H54 (cell line): ENCODE measurements at places on chromosomes 13 and 19.

GRCh38 chr13:80408270-80408669 lies 67.3 kb upstream of the SPRY2 start:
- no peak for DNase-seq

DNA sequence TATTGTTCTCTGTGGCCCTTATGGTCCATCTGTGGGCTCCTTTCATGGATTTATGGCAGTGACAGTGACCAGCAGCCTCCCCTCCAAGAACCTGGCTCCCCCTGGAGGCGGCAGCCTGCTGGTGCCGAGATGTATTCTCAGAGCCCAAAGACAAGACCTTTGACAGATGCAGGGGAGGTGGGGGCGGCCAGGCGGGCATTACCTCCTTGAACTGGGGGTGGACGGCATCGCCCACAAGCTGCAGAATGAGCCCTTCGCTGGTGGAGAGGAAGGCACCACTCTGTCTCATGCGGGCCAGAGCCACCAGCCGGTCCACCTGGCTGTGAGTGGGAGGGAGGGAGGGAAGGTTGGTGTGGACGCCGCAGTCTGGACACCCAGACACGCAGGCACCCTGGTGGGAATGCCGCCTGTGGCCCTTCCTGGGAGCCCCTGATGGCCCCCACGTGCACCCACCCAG lies 6.6 kb downstream of the ISOC2 start:
- DNase-seq: peak; percentile 96

DNA sequence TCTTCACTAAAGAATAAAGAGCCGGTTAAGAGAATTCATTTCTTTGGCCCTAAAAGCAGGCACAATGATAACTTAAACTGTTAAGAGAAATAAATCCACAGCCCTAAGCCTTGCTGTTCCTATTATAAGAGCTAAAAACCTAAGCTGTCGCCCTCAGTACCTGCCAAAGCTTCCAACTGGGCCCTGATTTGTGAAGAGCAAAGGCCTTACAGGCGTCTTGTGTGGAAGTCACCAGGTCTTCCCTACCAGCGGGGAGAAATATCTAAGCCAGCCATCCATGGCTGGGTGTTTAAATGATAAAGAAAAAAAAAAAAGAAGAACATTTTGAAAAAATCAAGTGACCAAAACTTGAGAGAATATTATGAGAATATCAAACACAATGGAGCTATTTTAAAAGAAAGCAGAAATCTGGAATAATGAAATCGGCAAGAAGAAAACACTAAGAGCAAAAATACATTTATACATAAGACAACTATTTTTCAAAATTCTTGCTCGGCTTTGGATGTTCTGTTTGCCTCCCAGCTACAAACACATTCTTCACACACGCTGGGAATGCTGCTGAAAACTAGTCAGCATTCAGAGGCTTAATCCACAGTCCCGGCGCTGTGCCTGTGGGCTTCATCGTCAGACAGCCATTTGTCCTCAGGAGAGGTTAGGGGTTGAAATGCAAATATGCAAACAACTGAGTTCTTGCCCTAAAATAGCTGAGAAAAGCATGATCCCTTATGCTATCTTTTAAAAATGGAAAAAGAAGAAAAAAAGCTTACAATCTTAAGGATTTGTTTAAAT lies 89.8 kb upstream of the LSM14A start:
- DNase-seq: no peak

GRCh38 chr13:104975272-104975671 lies 1560.2 kb downstream of the EFNB2 start:
- DNase-seq: no peak

DNA sequence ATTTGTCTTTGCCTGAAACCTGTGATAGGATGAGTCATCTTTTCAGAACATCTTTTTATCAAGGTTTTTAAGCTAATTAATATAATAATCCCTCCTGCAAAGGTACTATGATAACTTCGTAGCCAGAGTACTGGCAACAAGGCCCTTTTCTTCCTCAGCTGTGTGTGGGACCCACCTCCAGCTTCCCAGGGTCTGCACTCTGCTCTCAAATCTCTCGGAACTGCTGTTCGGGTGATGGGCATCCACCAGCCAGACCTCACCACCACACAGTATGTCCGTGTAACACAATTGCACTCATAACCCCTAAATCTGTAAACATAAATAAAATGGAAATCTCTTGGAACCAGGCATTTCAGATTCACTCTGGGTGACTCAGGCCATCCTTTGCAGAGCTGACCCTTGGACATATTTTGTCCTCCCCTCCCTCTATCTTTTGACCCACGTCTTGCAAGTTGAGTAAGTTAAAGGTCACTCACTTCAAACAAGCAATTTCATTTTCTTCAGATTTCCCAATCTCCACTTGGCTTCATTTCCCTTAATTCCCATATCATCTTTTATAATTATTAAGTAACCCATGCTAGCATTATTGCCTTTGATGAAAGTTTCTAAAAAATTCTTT lies 29.5 kb downstream of the COL4A1 start:
- DNase-seq: no peak

DNA sequence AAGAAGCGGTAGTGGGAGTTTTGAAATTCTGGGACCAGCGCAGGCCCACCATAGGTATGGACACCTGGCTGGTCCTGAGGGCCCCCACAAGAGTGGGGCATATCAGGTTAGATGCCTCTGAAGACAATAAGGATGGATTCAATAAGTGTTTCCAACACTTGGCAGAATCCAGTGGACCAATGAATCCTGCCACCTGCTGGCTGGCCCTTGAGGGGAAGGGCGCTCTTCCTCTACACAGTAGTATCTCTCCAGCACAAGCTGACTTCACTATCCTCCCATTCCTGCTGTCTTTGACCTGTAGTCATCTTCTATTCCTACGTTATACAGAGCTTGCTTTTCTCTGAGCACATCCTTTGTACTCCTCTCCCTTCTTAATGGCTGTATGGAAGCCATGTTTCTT lies 199.7 kb upstream of the TSHZ3 start:
- no peak for DNase-seq

GRCh38 chr13:102825921-102826706 lies 19.7 kb upstream of the ERCC5 start:
- peak; percentile 45 for DNase-seq

GRCh38 chr19:35318679-35319448 lies 10.1 kb upstream of the CD22 start:
- peak; percentile 97 for DNase-seq

DNA sequence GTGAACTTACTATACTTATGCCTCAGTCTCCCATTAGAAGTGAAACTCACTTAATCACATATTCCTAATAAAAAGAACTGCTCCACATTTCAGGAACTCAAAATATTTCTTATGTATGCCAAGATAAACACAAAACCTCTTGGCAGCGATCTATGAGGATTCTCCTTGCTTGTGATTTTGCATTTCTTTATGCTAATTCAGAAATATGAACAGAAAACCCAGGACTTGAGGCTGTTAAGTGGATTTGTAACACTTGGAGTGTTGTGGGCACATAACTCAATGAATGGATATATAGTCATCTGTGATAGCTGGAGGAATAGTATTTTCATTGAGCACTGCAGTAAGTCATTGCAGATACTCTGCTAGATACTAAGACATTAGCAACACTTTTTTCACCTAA lies 5.6 kb upstream of the KATNAL1 start:
- no peak for DNase-seq

GRCh38 chr19:44847144-44848035 lies 1.3 kb downstream of the NECTIN2 start:
- DNase-seq: no peak

DNA sequence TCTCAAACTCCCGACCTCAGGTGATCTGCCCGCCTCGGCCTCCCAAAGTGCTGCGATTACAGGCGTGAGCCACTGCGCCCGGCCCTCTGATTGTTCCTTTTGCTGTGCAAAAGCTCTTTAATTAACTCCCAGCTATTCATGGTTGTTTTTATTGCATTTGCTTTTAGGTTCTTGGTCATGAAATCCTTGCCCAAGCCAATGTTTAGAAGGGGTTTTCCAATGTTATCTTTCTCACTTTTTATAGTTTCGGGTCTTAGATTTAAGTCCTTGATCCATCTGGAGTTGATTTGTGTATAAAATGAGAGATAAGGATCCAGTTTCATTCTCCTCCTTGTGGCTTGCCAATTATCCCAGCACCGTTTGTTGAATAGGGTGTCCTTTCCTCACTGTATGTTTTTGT lies 19.2 kb upstream of the GRTP1 start:
- no peak for DNase-seq

- DNase-seq: no peak
These were observed 22.6 kb downstream of the ZBTB7A start for GRCh38 chr19:4043966-4044715.

GRCh38 chr19:12294249-12295158 lies at the start of gene ZNF44:
ZNF44 (minus strand) TSS chr19:12294883; CDS start chr19:12294694, 189 bp downstream.
- DNase-seq: peak; percentile 88

DNA sequence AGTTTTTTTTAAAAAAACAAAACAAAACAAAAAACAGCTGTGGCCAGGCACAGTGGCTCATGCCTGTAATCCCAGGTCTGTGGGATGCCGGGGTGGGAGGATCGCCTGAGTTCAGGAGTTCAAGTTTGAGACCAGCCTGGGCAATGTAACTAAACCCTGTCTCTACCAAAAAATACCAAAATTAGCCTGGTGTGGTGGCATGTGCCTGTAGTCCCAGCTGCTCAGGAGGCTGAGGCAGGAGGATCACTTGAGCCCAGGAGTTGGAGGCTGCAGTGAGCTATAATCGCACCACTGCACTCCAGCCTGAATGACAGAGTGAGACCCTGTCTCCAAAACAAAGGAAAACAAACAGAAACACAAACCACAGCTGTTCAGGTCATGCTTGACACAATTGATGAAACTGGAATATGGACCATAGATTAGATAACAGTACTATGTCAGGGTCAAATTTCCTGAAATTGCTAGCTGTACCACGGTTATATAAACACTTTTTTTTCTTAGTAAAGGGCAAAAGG lies 6.9 kb upstream of the ANGPTL4 start:
- DNase-seq: no peak

DNA sequence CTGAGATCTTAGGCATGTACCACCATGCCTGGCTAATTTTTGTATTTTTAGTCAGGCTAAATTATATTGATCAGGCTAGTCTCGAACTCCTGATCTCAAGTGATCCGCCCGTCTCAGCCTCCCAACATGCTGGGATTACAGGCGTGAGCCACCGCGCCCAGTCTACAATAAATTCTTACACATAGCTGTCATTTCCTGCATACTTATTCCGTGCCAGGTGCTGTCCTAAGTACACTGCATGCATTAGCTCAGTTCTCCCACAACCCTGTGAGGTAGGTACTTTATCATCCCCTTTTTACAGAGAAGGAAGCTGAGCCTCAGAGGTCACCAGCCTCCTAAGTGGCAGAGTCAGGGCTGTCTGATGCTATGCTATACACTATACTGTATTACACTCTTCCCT lies 7.2 kb upstream of the RHPN2 start:
- no peak for DNase-seq

DNA sequence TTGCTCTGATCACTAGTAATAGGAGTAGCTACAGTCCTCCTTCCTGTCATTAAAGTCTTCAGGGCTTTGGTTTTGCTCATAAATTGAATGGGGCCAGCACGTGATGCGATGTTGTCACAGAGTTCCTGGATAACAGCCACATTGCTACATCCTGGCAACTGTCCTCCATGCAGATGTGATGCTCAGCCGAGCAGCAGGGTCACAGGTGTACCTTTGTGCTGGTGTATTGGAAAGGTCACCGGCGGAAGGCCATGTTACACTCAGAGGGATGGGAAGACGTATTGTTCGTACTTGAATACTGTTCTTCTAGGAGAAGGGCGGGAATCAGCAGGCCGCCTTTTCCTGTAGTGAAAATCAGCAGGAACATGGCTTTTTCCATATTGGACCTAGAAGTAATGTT lies 713.8 kb upstream of the GPC6 start:
- DNase-seq: no peak

GRCh38 chr13:77827332-77827731 lies 91.3 kb downstream of the EDNRB start:
- no peak for DNase-seq

DNA sequence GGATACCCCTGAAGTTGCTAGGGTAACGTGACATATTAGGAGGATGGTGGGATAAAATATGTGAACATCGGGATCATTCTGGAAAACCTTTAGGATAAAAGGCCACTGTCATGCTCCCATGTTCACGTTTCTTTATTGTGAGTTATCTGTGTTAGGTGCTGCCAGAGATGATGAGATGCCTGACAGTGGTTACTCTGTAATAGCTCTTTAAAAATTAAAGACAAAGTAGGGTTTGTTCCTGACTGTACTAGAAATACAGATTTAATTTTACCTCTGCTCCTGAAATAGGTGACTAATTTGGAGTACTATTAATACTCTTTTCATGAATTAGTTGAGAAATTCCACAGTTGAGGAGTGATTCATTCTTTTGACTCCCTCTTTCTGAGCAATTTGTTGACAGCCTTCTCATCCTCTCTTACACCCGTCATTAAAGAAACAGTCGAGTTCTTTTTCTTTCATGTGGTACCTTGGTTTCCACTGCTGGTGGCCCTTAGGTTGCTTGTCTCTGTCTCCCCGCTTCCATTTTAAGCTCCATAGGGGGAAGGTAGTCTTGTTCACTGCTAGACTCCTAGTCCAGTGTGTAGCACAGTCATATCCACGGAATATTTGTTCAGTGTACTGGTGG lies 28.4 kb downstream of the SAE1 start:
- DNase-seq: no peak

DNA sequence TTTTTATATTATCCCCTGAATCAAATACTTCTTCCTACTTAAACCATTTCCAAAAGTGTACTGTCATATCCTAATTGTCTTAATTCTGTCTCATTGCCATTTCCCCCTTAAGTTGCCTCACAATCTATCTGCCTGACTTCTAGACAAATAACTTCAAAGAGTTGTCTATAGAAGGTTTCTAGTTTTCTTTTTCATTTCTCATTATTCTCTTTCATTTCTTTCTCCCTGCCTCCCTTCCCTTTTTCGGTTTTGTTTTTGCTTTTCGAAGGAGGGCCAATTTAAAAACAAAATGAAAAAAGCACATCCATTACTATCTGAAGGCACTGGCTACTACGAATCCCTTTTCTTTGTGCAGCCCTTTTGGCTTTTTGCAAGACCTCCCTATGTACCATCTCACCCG lies 367.2 kb downstream of the DNAJC15 start:
- DNase-seq: no peak

- no peak for DNase-seq
These were observed 80.0 kb downstream of the ZNF429 start for GRCh38 chr19:21585281-21585890.

- no peak for DNase-seq
These were observed 37.7 kb upstream of the CYP4F8 start for GRCh38 chr19:15577184-15577771.

DNA sequence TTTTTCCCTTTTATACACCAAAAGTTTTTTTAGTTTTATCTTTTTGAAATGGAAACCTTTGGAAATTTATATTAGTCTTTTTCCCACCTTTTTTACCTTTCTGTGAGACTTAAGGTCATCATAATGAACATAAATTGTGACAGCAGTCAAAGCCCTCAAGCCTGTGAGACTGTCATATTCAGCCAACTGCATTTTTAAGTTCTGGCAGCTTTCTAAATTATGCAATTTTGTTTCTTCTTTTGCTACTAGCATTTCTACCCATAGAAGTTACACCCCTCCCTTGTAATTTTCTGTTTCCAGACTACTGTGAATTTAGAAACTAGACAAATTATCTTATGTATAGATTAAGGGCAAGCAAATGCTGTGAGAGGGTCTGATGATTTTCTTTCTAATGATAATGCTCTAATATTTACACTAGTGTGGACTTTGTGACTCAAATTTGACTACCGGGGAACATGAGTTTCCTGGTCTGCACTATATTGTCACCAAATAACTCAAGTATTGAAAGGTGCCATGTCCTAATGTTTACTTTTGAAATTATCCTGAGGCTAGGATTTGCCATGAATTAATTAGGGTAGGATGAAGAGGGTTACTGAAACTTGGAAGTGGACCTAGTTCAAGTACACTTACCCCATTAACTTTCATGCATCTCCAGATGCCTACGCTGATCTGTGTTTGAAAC lies 43.7 kb downstream of the FRY start:
- DNase-seq: no peak

GRCh38 chr13:54165581-54166215 lies 1137.1 kb downstream of the OLFM4 start:
- no peak for DNase-seq
